NCI-H1417 (cell line): ENCODE measurements at places on chromosomes 2 and 18.
A peak's percentile ranks its signal among the peaks of the same experiment; 100 is the strongest.

GRCh38 chr2:21055879-21056790 is 12.3 kb upstream of the APOB start:
- DNase-seq: no peak

DNA sequence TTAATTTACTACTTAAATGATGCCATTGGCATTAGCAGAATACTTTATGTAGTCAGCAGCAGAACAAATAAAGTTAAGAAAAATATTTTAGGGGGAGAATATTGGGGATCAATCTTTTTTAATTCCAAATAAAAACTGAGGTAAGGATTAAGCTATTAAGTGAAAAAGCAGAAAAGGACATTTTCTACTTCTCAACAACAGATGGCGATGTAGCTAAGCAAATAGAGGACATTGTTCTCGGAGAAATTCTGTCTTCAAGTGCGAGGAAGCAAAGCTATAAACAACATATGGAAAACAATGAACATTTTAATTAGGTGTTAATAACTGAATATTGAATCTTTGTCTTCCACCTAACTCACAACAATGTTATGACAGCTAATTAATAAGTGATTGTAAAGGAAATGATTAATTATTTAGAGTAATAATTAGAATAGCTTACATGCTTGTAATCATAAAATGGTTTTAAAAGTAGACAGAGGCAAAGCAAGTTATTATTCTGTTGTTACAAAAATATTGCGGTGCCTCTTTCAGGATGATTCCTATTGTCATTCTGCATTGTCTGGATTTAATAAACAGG is 32.9 kb upstream of the CCDC93 start:
- DNase-seq: peak; percentile 18

DNA sequence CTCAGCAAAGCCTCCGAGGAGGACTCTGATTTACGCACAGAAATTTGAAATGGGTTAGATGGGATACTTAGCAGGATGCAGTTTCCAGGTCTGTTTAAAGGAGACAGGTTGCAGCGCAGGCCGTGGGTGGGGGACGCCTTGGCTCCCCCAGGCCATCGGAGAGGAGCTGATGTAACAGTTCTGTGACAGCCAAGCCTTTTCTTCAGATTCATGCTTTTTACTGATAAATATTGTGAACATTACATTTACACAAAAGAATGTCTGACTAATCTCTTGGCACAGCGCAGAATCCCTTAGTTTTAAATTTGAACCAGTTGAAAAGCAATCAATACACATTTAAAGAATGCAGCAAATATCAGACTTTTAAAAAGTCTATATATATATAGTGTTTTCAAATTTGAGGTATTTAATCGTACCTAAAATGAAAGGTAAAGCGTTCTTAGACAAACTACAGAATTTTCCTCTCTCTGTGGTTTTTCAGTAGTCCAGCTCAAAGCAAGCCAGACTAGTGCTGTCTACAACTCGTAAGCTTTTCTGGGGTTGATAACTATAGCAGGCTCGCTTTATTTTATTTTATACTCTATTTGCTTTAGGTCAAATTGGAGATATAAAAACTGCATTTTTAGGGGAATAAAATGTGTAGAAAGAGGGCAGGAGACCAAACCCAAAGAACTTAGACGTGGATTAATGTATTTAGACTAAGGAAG is 221.9 kb downstream of the PIEZO2 start:
- no peak for DNase-seq

- DNase-seq: peak; percentile 36
Measured at GRCh38 chr2:30225131-30225762, 6.1 kb upstream of the LBH start.
